ENCODE measurements at places on chromosomes 5 and 9.

DNA sequence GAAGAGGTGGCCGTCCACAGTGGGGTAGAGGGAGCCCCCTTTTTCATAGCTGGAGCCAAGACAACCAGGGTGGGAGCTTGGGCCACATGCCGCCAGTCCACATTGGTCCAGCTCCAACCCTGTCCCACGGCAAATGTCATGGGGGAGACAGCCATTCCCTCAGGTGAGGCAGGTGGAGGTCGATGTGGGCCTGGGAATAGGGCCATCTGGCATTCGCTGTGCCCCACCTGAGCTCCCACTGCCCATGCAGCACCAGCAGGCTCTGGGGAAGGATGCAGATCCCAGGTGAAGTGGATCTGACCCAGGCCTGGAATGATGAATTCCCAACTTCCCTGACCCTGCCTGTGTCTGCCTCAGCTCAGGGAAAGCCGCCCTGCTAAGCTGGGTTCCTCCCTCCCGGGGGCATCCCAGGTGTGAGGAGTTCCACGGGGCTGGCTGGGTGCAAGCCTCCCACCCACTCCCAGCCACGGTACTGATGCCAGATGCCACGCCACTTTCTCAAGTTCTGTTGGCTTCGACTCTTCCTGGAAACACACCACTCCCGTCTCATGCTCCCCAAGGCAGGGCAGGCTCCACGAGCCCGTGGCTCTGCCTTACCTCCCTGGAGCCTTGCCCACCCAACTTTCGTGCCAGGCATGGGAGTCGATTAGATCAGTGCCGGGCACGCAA, 25.2 kb upstream of the FCN2 start:
- no peak for DNase-seq

DNA sequence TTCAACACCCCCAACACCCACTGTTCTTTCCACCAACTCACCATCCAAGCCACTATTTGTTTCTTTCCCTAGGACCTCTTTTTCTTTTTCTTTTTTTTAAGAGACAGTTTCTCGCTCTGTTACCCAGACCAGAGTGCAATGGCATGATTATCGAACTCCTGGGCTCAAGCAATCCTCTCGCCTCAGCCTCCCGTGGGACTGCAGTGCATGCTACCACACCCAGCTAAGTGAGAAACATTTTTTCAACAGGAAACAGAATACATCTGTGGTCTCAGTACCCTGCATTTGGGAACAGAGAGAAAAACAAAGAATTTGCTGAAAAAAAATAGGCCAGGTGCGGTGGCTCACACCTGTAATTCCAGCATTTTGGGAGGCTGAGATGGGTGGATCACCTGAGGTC, 24.6 kb downstream of the B4GALT1 start:
- no peak for DNase-seq

DNA sequence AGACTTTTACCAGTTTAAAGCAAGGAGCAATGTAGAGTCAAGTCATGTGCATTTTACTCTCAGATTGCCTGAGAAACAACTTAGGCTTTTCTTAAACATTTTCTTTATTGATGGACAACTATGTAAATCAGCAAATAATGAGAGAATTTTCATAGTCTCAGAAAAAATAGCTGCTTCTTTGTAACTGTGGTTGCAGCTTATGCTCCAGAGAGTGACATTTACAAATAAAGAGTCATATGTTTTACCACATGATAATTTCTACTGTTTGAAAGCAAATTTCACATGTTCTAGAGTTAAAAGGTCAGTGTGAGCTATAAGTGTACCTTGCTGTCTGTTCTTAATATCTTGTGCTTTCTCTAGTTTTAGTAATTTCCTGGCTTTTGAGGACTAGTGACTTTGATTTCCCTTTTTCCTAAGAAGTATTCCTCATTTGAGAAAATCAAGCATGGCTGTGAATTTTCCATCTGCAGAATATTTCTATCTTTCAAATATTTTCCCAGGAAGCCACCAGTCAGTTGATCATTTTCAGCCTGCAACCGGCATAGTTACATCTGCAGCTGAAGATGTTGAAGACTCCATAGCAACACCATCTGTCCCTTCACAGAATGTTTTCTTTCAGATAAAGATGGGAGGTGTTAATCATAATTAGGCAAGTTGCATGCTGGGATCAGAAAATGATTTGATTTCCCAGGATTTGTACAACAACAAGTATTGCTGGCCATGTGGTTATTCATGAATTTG, 229.9 kb downstream of the SGCD start:
- DNase-seq = no peak

DNA sequence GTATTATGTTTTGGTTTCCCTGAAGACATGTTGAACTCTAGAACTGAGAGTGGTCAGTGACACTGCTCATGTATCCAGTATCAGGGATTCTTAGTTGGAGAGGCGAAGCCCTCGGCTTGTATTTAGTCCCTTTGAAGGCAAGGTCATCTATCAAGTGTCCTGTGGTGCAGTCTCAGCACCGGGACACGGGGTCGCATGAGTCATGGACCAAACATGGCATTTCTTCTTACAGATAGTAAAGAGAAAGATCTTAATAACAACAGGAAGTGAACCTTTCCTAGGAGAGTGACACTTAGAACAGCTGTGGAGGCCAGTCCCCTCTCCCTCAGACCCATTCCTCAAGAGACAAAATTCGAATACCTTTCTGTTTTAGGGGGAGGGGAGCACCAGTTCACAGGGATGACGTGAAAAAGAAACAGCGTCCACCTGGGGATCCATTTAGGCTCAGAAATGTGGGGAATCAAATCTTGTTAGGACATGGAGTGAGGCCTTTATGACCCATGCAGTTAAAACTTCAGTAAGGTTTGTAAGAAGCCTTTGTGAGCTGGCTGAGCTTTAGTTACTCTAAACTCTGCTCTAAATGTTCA, 86.5 kb downstream of the ADGRV1 start:
- no peak for DNase-seq

GRCh38 chr9:83444110-83444509, 94.1 kb downstream of the FRMD3 start:
- no peak for DNase-seq

GRCh38 chr9:116958881-116959280, 271.8 kb downstream of the TRIM32 start:
- no peak for DNase-seq

- DNase-seq = no peak
These were observed 141.7 kb downstream of the HTR1A start for GRCh38 chr5:63820577-63820976.

DNA sequence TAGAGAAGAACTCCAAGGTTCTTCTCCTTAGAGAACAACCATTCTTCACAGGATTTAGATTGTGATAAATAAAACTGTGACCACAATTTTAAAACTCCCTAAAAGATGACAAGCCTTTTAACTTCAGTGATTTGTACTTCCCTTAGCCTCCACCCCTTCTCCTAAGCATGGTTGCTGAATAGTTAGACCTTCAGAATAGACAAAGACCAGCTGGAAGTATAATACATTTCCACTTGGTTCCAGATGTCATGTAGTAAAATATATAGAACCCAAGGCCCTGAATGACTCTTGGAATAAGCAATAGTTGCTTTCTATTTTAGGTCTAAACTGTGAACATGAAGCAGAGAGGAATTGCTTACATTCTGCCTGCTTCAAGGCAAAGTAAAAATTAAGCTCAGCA, 208.7 kb downstream of the ARRDC3 start:
- no peak for DNase-seq

DNA sequence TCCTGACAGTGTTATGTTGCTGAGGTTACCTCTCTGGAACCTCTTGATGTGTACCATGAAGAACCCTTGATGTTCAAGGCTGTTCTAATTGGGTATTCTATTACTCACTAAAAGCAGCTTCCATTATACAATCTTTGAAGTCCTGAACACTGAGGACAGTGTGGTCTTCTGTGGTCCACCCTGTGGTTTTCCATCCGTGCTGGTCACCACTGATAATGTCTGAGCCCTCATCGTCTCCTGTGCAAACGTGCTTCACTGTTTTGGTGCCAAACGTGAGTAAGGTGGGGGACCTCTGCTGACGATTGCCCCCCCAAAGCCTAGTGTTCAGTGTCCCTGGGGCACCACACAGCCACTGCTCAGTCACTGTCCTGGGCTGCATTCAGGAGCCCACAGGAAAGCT, 259.7 kb upstream of the ANKRD55 start:
- DNase-seq = no peak

DNA sequence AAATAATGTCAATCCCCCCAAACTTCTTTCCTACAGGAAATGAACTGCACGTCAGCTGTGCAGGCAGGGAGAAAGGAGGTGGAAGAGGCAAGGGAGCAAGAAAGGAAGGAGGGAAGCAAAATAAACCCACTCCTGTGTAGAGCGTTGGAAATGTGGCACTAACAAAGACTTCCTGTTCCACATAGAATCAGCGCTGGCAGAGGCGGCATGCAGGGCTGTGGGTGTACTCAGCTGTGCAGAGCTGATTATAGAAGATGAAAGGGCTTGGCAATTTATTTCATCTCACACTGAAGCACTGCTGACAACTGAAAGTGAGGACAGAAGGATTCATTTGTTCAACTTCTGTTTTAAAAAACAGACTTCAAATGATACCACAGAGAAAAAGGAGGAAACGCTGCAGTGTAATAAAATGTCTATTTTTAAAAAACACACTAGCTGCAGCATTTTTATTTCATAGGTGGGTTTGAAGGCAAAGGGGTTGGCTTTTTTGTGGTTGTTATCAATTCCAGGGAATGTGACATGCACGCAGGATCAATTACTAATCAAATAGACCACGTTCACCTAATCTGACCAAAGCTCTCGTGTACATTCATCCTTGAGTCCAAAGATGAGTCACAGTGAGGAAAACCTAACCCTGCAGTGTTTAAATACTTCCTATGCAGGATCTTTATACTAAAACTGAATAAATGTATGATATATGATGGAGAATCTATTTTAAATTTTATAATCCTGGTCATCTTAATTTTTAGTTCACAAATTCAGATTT, 583.5 kb downstream of the ZNF608 start:
- no peak for DNase-seq

- no peak for DNase-seq
These were observed 74.0 kb downstream of the NSG2 start for GRCh38 chr5:174119468-174119881.

DNA sequence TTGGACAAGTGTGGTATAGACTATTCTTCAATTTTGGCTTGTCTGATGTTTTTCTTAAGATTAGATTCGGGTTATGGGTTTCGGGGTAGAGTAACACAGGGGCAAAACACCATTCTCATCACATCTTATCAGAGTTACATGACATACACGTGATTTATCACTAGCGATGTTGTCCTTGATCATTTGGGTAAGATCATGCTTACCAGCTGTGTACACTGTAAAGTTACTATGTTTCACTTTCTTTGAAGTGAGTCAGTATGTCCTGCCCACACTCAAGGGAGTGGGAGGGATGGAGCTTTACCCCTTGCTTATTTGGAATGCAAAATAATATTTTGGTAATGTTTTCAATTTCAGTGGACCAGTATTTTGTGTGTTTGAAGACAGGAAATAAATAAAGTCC, 101.8 kb upstream of the TAF11L2 start:
- DNase-seq = no peak

DNA sequence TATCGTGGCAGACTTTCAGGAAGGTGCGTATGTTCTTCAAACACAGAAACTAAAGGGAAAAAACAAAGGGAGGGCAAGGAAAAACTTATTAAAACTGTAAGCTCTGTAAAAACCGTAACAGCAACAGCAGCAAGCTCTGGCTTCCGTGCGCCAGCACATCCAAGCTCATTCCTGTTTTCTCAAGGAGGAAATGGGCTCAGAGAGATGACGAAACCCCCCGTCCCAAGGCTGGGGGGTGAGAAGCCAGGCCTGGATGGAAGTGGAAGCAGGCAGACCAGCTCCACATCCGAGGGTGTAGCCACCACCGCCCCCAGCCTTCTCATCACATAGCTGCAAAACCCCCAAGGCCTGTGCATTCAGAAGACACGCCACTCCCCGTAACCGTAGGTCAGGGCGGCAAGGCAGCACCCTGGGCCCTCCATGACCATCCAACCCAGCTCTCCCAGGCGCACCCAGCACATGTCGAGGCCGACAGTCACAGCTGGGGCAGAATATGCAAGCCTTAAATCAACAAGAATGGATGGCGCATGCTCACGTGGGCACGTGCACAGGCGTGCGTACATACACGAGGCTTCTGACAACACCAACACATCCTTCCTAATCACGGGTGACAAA, 52.8 kb downstream of the VAV2 start:
- DNase-seq = no peak

All from LNCaP clone FGC (cell line).